ENCODE measurements at places on chromosomes 3 and 15.
A peak's percentile ranks its signal among the peaks of the same experiment; 100 is the strongest.

DNA sequence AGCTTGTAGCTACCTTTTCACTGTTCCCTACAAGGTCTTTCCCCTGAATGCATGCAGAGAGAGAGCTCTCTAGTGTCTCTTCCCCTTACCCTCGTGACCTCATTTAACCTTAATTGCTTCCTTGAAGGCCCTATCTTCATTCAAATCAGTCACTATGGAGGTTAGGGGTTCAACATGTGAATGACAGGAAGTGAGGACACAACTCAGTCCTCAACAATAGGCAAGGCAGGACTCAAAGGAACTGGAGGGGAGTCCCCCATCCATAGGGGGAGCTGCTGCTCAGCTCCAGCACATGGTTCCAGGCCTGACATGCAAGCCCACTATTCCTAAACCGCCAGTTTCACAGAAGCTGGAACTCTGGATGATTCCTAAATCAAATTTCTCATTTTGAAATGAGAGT is 33.8 kb upstream of the GYG1 start:
- no peak for DNase-seq

DNA sequence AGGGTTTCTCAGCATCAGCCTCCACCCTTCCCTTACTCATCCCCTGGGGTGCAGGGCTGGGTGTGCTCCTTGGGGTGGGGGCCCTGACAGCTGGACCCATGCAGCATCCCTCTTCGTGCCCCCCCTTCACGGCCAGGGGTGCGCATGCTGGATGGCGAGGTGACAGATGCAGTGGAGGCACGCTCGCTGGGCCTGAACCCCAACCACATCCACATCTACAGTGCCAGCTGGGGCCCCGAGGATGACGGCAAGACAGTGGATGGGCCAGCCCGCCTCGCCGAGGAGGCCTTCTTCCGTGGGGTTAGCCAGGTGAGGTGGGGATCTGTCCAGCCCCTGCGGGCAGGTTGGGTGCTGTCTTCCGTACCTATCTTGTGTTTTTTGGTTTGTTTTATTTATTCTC is 6.3 kb upstream of the FES start:
- DNase-seq: no peak

GRCh38 chr15:55170361-55170760 is 26.4 kb downstream of the RSL24D1 start:
- DNase-seq: no peak

DNA sequence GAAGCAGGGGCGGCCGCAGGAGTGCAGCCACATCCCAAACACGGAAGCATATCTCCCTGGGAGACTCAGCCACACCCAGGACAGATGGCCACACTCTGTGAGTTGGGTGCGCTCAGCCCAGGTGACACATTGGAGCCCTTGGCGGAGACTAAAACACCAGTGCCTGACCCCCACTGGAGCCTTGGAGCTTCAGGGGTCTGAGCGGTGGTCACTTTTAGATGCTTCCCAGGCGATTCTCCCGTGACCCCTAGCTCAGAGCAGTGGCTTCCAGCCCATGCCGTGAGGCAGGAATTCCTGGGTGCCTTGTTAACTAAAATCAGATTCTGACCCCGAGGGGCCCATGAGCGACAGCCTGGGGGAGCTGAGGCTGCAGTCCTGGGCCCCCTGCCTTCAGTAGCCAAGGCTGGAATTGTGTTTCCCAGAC is 54.5 kb downstream of the PLXNA1 start:
- no peak for DNase-seq

DNA sequence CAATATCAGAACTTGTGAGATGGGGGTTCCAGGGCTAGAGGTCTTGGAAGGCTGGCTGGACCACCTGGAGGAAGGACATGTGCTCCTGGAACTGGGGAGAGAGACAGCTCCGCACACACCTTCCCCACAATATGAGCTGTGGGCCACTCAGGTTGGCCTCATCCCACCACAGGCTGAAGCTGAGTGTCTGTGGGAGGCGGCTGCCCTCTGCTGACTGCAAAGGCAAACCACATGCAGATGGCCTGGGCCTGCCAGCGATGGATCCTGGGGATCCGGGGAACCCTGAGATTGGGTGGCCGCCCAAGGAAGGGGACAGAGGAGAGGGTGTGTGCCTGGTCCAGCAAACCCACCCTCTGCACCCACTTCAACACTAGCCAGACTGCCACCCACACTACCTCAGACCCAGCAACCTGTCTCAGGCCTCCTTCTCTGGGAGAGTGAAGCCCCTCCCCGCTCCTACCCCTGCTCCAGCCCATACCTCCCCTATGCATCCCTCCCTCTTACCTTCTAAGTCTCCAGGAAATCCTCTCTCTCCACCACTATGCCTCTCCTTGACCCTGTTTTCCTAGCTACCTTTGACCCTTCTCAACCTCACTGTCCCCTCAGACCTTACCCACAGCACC is 44.8 kb downstream of the CYP11A1 start:
- peak; percentile 80 for DNase-seq

GRCh38 chr3:74633021-74633420 is 18.6 kb upstream of the CNTN3 start:
- no peak for DNase-seq

GRCh38 chr15:92648190-92648875 is 7.2 kb downstream of the FAM174B start:
- DNase-seq: no peak

DNA sequence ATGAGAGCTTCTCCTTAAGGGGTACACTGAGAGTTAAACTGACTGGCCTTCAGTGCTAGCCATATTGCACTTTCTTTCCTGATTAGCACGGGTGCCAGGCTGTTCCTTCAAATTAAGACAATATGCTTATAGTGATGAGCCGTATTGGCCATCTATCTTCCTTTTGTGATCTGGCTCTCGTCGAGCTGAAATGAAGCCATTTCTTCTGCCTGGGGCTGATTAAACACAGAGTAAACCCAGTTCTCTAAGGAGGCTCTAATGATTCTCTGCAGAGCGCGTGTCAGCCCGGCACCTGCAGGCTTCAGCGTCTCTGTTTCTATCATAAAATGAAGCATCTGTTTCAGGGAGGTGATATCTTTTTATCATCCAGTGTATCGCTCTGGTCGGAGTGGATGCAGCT is 107.5 kb upstream of the NR2F2 start:
- DNase-seq: no peak

GRCh38 chr3:24067483-24067882 is 122.4 kb downstream of the NR1D2 start:
- no peak for DNase-seq

DNA sequence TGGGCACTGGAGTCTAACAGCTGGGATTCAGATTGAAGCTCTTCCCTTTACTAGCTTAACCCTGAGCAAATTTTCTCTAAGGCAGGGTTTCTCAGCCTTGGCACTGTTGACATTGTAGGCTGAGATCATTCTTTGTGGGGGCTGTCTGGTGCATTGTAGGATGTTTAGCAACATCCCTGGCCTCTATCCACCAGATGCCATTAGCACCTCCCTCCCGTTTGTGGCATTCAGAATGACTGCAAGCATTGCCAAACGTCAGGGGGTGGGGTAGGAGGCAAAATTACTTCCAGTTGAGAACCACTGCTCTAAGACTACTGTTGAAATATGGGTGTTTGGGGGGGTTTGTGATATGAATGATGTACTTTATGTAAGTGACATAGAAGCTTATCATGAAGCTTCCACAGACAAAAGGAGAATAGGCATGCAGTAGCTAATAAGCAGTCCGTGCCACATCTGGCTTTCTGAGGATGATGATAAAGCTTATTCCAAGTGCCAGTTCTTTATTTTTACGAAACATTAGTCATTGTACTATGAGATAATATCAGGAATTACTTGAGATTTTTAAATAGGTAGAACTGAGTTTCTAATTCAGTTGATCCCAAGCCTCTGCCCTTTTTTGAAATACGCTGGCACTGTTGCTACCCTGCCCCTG is 39.3 kb downstream of the NKIRAS1 start:
- no peak for DNase-seq

GRCh38 chr3:138186803-138187295 is 252 bp upstream of the ARMC8 start:
- DNase-seq: peak; percentile 88

DNA sequence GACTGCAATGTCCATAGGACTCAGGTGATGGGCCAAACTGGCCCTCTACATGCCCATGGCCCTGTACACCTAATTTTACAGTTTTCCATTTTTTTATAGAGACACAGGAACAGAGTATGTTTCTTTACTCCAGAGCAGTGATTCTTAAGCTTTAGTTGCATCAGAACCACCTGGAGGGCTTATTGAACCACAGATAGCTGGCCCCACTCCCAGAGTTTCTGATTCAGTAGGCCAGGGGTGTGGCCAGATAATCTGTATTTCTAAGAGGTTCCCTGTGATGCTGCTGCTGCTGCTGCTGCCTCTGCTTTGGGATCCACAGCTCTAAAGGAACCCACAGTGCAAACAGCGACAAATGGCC is 5.1 kb downstream of the RBP1 start:
- DNase-seq: no peak

GRCh38 chr15:89652131-89652530 is 3.1 kb downstream of the KIF7 start:
- DNase-seq: no peak

- peak; percentile 78 for DNase-seq
These were observed 101.2 kb downstream of the SMAD6 start for GRCh38 chr15:66803182-66803729.

GRCh38 chr3:38154033-38154494 is 11.3 kb upstream of the OXSR1 start:
- DNase-seq: no peak

DNA sequence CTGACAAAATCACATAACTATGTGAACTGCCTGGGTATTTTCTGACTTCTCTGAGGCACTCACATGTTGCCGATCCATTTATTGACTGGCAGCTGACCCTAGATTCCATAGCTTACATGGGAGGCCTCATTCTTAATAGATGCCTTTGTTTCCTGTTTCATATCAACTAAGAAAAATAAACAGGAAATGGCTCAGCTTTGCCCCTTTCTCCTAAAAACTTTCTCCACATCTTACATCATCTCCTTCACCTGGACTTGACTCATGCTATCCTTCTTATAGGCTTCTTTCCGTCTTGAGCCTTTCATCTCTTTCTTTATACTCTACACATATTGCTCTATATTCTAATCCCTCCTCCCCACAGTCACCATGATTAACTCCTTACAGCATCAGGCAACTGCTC is 38.0 kb downstream of the TXNRD3 start:
- no peak for DNase-seq

GRCh38 chr3:152828075-152828840 is 6.7 kb upstream of the P2RY1 start:
- DNase-seq: no peak

- DNase-seq: peak; percentile 74
These were observed 1.6 kb downstream of the CYP11A1 start for GRCh38 chr15:74365598-74366445.

- DNase-seq: no peak
These were observed 80.6 kb downstream of the FBXL22 start for GRCh38 chr15:63677778-63678177.

DNA sequence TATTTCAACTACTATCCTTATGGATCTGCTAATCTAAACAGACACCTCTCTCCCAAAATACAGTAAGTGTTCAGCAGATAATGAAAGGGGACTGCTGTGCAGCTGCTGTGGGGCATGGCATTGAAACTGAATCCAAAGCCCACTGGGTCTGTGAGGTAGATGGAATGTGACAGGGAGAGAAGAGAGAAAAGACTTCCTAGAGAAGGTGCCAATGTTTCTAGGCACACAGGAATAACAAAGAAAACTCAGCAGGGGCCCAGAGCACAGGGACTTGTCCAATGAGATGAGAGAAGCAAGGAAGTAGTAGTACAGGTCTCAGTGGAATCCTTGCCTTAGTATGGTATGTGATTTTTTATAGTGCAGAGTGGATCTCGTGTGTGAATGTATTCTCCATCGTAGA is 457.8 kb downstream of the IL5RA start:
- DNase-seq: no peak

GRCh38 chr3:112813723-112814171 is 32.9 kb downstream of the CD200R1L start:
- DNase-seq: no peak

- DNase-seq: no peak
These were observed 29.9 kb downstream of the PDIA5 start for GRCh38 chr3:123096731-123097130.

DNA sequence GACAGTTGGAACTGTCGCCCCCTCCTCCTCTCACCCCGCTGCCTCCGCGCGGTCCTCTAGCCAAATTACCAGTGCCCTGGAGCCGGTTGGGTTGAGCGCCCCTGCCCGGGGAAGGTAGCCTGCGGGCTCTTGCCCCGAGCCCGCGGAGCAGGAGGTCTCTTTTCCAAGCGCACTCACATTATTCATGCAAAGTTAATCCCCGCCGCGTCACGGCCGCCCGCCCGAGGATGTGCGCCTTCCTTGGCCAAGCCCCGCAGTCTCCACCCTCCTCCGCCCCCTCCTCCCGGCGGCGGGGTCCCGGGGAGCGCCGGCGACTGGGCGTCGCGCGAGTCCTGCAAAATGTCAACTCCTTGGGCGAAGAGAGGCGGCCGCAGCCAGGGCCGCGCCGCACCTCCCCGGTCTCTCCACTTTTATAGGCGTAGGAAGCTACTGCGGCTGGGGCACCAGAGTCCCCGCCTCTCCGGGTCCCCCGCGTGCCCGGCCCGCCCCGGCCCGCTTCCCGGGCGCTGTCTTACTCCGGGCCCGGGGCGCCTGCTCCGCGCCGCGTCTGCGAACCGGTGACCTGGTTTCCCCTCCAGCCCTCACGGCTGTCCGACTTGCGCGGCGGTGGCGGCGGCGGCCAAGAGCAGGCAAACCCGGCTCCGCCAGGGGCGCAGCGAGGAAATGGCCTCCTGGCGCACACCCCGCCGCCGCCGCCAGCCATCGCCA is at the start of gene THRB:
TSS of gene THRB (minus strand) at position 233 of the 708 bp plus-strand sequence.
- peak; percentile 80 for DNase-seq

DNA sequence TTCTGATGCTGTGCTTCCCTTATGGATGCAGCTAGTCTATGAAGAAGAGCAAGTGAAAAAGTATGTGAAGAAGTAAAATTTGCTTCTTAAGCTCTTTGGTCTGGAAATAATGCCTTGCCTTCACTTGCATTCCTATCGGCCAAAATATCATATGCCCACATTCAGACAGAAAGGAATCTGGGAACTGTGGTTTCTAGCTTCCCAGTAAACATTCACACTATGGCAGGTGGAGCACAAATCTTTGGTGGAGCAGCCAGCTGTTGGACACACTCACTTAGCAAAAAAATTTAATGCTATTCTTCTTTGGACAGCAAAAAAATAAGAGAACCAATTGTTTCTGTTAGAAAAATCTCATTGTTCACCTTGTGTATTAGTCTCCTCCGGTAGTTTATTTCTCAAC is 12.3 kb upstream of the COL6A6 start:
- no peak for DNase-seq

GRCh38 chr3:177787279-177788041 is 590.2 kb upstream of the TBL1XR1 start:
- DNase-seq: no peak

GRCh38 chr3:113222451-113223086 is 11.2 kb downstream of the BOC start:
- DNase-seq: no peak

- DNase-seq: no peak
These were observed 375.1 kb downstream of the NAALADL2 start for GRCh38 chr3:175233957-175234940.

DNA sequence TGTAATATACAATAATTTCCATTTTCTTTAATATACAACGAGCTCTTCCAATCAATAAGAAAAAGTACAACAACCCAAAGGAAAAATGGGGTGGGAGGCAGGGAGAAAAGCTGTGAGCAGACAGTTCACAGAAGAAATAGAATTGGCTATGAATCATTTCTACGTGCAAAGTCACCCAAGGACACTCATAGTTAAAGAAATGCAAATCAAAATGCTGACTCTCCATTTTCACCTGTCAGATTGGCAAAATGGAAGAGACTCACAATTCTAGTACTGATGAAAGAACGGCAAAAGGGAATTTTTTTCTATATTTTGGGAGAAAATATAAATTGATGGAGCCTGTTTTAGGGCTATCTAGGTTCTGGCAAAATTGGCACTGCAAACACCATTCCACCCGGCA is 116.3 kb upstream of the MEF2A start:
- no peak for DNase-seq

All from nephron progenitor cell (in vitro differentiated cells).